M059J (cell line): ENCODE measurements at places on chromosomes 12 and 14.
A peak's percentile ranks its signal among the peaks of the same experiment; 100 is the strongest.

- DNase-seq, result no peak
Observed at GRCh38 chr12:98403385-98403784, 112.0 kb upstream of the TMPO start.

- no peak for DNase-seq
Observed at GRCh38 chr12:132268674-132269073, 60.7 kb downstream of the GALNT9 start.

DNA sequence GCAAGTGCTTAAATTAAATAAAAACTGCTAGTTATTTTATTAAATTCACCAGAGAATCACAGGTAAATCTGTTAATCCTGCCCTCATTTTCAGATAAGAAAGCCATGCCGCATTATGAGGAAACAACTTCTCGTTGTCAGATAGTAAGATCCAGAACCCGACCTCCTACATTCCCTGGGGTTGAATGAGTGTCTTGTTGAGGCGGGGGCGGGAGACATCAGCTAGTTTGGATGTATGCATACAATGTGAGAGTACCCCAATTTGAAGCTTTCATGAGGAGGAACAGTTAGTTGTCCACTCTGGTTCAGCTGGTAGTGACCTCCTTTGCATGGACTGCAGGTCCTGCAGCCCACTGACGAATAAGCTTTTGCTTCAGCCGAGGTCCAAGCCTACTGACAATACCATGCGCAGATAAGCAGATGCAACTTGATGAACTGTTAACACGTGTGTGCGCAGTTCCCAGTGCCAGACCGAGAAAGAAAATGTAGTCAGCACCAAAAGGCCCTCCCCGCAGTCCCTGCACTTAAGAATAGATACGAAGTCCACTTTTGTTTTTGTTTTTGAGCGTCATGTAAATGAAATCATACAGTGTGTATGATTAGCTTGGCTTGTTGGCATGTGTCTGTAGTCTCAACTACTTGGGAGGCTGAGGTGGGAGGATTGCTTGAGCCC, 34.9 kb downstream of the EVL start:
- no peak for DNase-seq

GRCh38 chr14:54572316-54572715, 5.4 kb downstream of the SAMD4A start:
- DNase-seq, result peak; percentile 32

- no peak for DNase-seq
Observed at GRCh38 chr12:116700066-116700465, 37.8 kb downstream of the SPRING1 start.

DNA sequence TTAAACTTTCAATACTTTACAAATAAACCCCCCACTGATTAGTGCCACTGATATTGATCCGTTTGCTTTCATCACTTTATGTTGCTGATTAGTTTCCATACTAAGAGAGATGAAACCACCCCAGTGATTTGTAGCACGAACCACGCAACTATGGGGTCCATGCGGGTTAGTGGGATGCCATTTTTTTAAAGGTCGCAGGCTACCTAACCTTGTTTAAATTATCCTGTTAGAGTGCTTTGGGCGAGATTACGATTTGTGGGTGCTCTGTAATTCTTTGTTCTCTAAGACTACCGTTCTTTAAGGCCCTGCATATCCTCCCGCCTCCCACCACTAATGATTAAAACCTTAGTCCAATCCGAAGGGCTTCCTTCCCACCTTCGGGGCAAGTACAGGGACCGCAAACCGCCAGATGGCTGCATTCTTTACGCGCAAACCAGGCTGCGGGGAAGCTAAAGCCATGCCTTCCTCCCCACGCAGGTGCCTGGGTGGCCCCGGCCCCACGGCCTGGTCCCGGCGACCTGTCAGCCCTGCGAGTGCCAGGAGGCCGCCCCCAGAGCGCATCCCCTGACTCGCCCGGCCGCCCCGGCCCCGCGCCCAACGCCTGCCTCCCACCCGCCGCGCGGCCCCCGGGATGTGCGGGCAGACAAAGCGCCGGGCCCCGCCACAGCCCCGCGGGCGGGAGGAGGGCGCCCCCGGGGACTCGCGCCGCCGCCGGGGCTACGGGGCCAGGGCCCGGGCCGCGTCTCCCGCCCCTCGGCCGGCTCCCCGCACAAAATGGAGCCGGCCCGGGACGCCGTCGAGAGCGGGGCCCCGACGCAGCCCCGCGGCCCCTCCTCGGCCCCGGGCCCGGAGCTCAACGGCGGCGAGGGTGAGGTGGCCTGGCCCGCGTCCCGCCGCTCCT, 759 bp downstream of the NFYB start:
- peak; percentile 70 for DNase-seq

GRCh38 chr12:108400481-108400880, 61.4 kb upstream of the CMKLR1 start:
- no peak for DNase-seq

- no peak for DNase-seq
Observed at GRCh38 chr12:57615637-57616036, 4.4 kb downstream of the ARHGEF25 start.

DNA sequence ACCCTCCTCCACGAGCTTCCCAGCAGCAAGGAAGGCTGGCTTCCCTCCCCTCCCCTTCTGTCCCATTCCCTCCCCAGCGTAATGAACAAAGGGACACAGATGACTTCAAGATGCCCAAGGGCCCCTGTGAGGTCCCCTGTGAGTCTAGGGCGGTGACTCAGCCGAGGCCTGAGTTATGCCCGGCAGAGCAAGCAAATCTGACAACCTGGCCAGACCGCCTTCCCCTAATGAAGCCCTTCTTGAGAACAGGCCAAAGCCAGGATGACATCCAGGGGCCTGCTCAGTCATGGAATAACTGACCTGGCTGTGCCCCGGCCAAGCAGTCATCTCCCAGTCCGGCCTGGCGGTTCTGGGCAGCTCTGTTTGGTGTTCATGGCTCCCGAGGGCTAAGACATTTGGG, 89.2 kb downstream of the DICER1 start:
- no peak for DNase-seq

- no peak for DNase-seq
Observed at GRCh38 chr12:61687407-61687806, 572.8 kb upstream of the USP15 start.

DNA sequence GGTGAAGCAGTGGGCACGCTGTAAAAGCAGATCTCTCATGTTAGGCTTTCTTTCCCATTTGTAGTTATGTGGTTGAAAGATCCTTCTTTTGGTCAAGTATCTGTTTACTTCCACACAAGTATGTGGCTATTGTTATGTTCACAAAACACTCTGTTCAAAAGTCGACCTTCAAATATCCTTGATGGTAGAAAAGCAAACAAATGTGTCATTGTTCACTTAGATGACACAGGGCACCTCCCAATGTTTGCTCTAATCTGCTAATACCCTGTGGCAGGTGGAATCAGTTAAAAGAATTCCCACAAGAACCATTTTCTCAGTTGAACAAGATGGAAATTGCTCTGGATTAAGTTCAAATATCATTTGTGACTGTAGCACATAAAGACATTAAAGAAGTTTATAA, 43.6 kb upstream of the NAA30 start:
- no peak for DNase-seq

GRCh38 chr14:64540208-64541202, at the start of gene HSPA2:
HSPA2 (plus strand) TSS chr14:64540741; CDS start chr14:64540850, 109 bp downstream.
- peak; percentile 95 for DNase-seq

DNA sequence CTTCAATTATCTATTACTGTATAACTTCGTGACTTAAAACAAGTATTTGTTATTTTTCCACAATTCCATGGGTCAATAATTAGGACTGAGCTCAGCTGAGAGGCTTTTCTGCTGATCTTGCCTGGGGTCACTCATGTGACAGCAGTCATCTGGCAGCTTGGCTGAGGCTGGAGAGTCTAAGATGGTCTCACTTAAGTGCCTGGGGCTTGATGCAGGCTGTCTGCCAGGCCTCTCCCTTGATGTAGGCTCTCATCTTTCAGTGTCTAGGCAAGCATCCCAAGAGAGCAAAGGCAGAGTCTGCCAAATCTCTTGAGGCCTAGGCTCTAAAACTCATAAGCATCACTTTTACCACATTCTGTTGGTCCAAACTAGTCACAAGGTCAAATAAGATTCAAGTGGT, 93.2 kb downstream of the NKX2-1 start:
- DNase-seq, result no peak

DNA sequence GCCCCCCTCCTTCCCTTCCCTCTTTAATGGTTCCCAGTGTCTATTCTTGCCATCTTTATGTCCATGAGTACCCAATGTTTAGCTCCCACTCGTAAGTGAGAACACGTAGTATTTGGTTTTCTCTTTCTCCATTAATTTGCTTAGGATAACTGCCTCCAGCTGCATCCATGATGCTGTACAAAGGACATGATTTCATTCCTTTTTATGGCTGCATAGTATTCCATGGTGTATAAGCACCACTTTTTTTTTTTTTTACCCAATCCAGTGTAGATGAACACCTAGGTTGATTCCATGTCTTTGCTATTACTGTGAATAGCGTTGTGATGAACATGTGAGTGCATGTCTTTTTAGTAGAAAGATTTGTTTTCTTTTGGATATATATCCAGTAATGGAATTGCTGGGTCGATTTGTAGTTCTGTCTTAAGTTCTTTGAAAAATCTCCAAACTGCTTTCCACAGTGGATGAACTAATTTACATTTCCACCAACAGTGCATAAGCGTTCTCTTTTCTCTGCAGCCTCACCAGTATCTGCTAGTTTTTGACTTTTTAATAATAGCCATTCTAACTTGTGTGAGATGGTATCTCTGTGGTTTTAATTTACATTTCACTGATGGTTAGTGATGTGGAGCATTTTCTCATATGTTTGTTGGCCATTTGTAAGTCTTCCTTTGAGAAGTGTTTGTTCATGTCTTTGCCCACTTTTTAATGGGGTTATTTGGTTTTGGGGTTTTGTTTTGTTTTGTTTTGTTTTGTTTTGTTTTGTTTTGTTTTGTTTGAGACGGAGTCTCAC, 26.0 kb downstream of the RPS29 start:
- no peak for DNase-seq

- no peak for DNase-seq
Observed at GRCh38 chr12:5343711-5344110, 88.2 kb upstream of the NTF3 start.

- peak; percentile 76 for DNase-seq
Observed at GRCh38 chr12:27615331-27615891, 80.8 kb upstream of the REP15 start.

GRCh38 chr14:89489761-89490437, 72.9 kb upstream of the FOXN3 start:
- DNase-seq, result no peak
